SW480 (cell line): ENCODE measurements at places on chromosomes 3 and 15.

GRCh38 chr3:113825090-113825489 lies 13.5 kb upstream of the GRAMD1C start:
- DNase-seq: peak; percentile 17

DNA sequence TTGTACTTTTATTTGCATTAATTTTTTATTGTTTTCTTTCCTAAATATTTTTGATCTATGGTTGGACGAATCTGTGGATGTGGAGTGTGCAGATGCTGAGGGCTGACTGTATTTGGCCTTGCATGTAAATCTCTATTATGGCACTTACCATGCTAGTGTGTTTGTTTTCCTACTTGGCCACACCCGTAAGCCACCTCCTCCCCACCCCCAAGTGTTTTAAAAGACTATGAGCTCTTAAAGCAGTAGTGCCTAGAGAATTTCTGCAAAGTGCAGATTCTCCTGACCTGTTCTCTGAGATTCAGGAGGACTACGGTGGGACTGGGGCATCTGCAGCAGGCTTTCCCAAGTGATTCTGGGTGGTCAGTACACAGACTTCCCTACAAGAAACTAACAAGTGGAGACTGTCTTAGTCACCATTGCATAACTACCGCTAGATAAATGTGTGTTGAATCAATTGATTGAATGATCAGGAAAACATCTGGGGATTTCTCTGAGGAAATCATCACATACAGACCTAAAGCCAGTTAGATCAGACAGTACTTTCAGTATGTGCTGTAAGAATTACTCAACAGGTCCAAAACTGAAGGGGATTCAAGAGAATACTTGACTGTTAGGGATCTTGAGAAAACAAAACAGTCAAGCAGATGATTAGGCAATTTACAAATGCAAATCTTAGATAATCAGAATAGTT lies 6.2 kb upstream of the TIPARP start:
- no peak for DNase-seq

DNA sequence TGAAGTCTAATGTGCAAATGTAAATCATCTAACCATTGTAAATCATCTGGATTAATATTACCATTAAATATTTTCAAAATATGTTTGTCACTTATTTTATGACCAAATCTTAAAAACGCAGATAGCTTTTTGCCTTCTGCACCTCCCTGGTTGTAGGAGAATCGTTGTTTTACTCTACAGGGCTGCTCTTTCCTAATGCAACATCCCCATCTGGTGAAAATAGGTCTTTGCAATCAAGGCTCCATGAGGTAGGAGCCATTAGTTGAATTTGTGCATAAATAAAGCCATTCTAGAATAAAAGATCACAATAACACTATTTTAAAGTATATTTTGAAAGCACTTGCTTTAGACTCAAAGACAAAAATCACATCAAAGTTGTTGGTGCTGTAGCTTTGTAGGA lies 535.6 kb upstream of the AGTR1 start:
- no peak for DNase-seq

GRCh38 chr3:102791641-102792589 lies 357.1 kb downstream of the ZPLD1 start:
- DNase-seq: no peak
